Spinal cord (tissue), 10 donors: ENCODE measurements at places on chromosomes 3 and 15.

- H3K36me3 ChIP-seq, result no peaks in the 10 kb centered on the region
- H3K27me3 ChIP-seq, result no peaks in the 10 kb centered on the region
- no peaks in the 10 kb centered on the region for H3K4me1 ChIP-seq
- no peak for DNase-seq
These were observed 66.7 kb downstream of the MYLK start for GRCh38 chr3:123817413-123817812.

- DNase-seq, result no peak
- H3K27me3 ChIP-seq, result no peaks in the 10 kb centered on the region
- H3K4me1 ChIP-seq, result no peaks in the 10 kb centered on the region
- no peak overlapping the region for H3K4me3 ChIP-seq
- no peaks in the 10 kb centered on the region for H3K36me3 ChIP-seq
- no peak overlapping the region for H3K27ac ChIP-seq
These were observed 122.2 kb upstream of the ANKRD28 start for GRCh38 chr3:15919971-15920370.

DNA sequence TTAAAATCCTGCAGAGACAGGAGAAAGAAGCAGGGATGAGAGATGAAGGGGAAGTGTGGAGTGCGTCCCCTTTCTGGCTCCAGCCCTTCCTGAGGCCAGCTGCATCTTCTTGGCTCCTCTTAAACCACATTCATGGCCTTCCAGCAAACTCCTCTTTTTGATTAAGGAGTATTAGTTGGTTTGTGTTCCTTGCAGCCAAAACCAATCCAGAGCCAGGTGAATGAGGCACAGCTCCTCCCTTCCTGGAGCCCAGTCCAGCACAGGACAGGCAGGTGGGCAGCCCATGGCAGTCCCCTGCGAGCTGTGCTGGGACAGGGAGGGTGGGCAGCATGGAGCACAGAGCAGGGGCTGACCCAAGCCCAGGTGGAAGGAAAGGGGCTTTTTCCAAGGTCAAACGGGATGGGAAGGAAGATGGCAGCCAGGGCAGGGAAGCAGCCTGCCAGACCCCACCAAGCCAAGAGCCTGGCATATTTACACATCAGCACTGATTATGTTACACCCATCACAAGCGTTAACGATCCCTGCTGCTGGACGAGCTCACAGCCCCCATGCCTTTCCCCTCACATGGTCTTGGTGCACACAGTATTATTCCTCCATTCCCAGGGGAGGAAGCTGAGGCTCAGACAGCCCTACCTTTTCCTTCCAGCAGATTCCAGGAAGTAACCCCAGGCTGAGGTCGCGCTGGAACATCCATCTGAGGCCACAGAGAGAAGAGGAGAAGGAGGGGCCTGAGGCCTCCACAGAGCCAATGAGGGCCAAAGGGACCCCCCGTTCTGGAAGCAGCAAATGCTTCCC lies 175.6 kb downstream of the SMAD6 start:
- no peaks in the 10 kb centered on the region for H3K27me3 ChIP-seq
- H3K4me1 ChIP-seq, result peaks cover 17% of the 10 kb centered on the region
- no peak overlapping the region for H3K27ac ChIP-seq
- no peaks in the 10 kb centered on the region for H3K36me3 ChIP-seq
- H3K4me3 ChIP-seq, result no peak overlapping the region

DNA sequence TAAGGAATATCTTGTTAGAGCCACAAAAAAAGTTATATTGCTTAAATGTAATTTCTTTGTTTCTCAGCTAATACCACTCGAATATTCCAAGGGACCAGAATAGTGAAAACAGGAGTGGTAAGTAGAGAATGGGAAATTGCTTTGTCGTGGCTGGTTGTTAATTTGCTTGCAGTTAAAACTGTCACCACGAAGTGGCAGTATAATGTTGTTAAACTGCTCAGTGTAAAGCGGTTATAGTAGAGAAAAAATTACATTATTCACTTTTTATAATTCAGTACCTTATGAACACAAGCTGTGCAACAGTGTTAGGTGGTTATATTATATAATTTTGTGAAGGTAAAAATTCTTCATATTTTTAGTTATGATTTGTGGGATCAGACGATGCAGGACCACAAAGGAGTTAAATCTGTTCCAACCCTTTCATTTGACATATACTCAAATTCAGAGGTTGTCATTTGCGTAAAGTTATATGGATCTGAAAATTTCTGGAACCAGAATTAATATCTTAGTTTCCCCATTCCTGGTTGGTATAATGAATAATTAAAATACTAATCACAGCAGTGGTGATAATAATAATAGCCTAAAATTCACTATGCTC lies 171.8 kb downstream of the FEZF2 start:
- H3K36me3 ChIP-seq, result peaks cover 15% of the 10 kb centered on the region
- no peak overlapping the region for H3K4me3 ChIP-seq
- H3K4me1 ChIP-seq, result no peaks in the 10 kb centered on the region

DNA sequence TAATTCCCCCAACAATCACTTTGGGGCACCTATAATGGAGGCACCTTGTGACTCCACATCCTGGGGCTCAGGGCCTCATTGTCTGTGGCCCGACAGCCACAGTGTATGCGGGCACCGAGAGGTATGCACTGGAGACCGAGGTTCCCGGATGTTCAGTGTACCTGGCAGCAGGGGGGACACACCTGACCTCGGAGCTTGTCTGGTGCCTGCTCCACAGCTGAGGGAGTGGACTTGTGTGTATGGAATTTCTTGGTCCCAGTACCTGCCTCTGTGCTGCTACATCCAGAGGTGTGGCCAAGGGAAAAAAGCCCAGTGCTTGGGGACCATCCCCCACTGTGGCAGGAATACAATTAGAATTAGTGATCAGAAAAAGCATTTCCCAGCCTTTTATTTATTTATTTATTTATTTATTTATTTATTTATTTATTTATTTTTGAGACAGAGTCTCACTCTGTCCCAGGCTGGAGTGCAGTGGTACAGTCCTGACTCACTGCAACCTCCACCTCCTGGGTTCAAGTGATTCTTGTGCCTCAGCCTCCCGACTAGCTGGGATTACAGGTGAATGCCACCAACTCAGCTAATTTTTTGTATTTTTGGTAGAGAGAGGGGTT lies 8.8 kb upstream of the AEN start:
- no peak overlapping the region for H3K4me3 ChIP-seq
- peaks cover 20% of the 10 kb centered on the region for H3K4me1 ChIP-seq
- H3K27ac ChIP-seq, result no peak overlapping the region
- H3K36me3 ChIP-seq, result peaks cover 25% of the 10 kb centered on the region

- no peaks in the 10 kb centered on the region for H3K4me1 ChIP-seq
- peak; percentile 16 for DNase-seq
- no peaks in the 10 kb centered on the region for H3K27me3 ChIP-seq
- no peak overlapping the region for H3K4me3 ChIP-seq
These were observed 32.8 kb upstream of the TOP2B start for GRCh38 chr3:25697553-25697952.

DNA sequence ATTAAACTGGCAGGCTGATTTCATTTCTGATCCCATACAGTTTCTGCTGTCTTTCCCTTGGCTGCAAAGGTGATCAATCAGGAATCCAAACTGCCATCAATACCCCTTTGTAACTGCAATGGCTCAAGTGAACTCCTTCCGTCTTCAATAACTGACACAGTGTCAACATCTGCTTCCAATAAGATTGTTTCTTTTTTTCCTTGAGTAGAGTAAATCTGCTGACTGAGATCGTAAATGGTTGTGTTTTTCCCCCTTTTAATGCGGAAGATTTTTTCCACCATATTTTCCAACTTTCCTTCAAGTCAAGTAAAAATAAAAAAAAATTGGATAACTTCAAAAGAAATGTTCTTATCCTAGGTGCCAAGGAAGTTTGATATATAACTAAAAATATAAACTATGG lies 48.7 kb downstream of the VGLL3 start:
- no peaks in the 10 kb centered on the region for H3K36me3 ChIP-seq
- H3K4me3 ChIP-seq, result no peak overlapping the region
- DNase-seq, result no peak
- no peaks in the 10 kb centered on the region for H3K4me1 ChIP-seq

DNA sequence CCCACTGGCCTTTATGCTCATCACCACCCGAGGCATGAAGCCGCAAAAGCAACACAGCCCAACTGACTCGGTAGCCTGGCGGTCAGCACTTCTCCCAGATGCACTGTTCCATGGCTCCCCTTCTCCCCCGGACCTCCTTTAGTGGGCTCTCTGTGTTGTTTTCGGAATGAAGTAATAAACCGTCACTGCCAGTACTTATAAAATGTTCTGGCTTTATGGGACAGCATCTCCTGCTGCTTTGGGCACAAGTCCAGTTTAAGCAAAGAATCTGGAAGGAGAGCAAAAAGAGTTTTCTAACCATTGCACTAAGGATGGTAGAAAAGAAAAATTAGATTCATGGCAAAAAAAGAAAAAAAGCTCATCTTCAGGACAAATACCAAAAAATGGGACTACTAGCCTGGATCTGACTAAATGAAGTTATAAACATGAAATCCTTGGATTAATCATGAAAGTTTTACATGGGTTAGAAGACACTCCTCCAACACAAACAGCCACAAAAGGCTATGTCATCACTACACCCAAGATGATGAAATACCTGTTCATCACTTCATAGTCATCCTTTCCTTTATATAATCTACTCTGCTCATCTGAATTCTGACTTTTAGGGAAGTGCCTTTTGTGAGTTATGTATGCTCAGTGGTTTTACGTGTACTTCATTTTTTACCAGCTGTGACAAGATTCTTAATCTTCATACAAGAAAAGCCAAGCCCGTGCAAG lies 89.5 kb upstream of the UBE2E2 start:
- H3K27ac ChIP-seq, result no peak overlapping the region
- H3K36me3 ChIP-seq, result no peaks in the 10 kb centered on the region
- H3K4me1 ChIP-seq, result peaks cover 3% of the 10 kb centered on the region
- H3K27me3 ChIP-seq, result no peaks in the 10 kb centered on the region
- DNase-seq, result no peak
- H3K4me3 ChIP-seq, result no peak overlapping the region

DNA sequence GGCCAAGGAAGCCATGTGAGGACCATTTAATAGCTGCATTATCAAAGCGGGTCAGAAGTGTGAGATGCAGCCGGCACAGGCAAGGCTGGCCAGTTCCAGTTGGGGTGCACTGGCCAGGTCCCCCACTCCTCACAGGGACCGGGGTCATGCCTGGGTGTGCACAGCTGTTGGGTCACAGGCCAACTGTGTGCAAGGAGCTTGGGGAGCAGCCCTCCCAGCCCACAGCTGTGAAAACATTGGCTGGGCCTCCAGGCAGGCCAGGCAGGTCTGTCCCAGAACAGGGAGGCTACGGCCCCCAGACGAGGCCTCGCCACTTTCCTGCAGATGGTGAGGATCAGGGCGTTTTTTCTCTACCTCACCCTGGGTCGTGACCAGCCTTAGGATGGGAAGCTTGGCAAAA lies 521.0 kb downstream of the NTRK3 start:
- peak overlapping the region; percentile 40 for H3K27ac ChIP-seq
- H3K4me3 ChIP-seq, result no peak overlapping the region
- DNase-seq, result no peak
- no peaks in the 10 kb centered on the region for H3K27me3 ChIP-seq

DNA sequence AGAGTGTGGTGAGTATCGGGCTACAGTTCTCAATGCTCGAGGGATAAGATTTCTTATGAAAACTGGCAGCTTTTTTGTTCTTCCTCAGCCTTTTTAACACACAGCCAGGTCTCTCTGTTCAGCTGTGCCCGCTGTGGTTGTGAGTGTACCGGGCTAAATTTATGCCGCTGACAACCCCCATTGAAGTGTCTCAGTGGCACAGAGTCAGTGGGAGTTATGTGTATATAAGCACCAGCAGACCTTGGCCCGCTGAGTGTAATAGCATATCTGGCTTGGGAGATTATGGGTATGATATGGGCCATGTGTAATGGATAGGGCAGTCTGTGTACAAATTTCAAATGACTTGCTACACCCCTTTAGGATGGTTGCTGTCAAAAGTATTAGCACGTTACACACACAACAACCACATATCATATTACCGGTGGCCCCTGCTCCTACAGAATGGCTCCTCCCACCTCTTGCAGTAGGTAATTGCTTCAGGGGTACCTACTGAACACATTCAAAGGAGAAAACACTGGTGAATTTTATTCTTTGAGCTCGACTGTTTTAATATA lies 26.9 kb upstream of the NR2F2 start:
- no peak overlapping the region for H3K4me3 ChIP-seq
- H3K27me3 ChIP-seq, result no peaks in the 10 kb centered on the region
